Glutamatergic neuron (in vitro differentiated cells): ENCODE measurements at places on chromosomes 7 and 10. TPM values are rescaled to one million over a fixed set of nuclear protein-coding genes. Genes with fewer than 3 reads are reported as not detected.

DNA sequence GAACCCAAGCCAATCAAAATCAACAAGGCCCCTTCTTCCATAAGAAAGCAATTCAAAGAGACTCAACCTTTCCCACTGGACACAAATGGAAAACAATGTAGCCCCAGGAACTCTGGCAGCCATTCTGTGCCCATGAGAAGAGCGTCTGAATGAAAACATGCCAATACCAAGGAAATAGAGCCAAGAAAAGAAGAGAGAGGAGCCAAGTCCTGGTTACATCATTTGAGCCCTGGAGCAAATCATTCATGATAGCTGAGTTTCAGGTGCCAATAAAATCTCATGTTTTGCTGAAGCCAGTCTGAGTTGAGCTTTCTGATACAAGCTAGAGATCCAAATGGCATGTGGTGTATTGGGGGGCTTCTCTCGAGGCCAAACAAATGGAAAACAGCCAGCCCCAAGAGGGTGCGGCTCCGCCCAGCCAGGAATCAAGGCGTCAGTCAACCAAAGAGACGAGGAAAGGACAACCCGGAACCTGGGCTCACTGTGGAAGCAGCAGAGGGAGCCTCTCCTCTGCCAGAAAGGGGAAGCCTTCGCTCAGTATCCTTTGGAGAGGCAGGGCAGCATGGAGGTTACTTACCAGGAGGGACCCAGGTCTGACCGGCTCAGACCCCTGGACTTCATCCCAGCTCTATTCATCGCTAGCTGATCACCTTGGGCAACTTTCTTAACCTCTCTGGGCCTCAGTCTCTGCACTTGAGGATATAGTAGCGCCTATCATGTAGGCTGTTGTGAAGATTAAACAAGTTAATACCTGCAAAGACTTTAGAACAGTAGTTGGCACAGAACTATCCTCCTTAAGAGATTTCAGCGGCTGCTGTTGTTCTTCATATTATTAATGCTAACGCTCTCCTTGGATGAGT lies 61.8 kb downstream of the OAT start:
- peaks cover 4% of the 10 kb centered on the region for H3K36me3 ChIP-seq
- no peak for DNase-seq
- H3K4me3 ChIP-seq: no peak overlapping the region
- no peaks in the 10 kb centered on the region for H3K27me3 ChIP-seq
- H3K4me1 ChIP-seq: peaks cover 26% of the 10 kb centered on the region

- DNase-seq: no peak
- H3K27ac ChIP-seq: no peak overlapping the region
- no peaks in the 10 kb centered on the region for H3K27me3 ChIP-seq
- no peaks in the 10 kb centered on the region for H3K36me3 ChIP-seq
- no peaks in the 10 kb centered on the region for H3K4me1 ChIP-seq
These were observed 174.5 kb downstream of the AHR start for GRCh38 chr7:17472939-17473338.

GRCh38 chr10:26781797-26782196 lies 79.0 kb downstream of the ABI1 start:
- H3K4me3 ChIP-seq: no peak overlapping the region
- peaks cover 6% of the 10 kb centered on the region for H3K36me3 ChIP-seq
- peak overlapping the region; percentile 52 for H3K27ac ChIP-seq
- H3K4me1 ChIP-seq: peaks cover 19% of the 10 kb centered on the region

The TMEM248 gene
- 62.6 TPM for total RNA-seq

The IL15RA gene
- total RNA-seq: not detected

DNA sequence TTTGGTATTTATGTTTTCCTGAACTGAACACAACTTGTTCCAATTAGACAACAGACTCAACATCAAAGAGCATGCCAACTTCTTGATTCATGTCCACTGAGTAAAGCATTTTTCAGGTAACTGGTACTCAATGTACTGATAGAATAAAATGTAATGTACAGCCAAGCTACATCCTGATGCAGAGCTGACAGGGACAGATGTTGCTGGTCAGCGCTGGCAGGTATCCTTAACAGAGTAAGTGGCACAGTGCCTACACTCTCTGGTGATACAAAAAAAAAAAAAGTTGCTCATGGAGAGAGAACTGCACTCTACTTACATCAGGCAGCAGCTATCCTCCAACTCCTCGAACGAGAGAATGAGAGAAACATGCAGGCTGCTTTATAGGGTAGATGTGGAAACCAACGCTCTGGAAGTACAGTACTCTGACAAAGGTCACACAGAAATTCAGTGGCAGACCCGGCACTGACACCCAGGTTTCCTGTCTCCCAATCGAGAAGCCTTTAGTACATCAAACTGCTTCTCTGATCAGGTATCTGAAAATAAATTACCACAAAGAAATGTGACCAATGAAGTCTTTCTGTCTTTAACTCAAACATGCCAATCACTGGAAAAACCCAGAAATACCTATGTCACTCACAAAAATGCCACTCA lies 4.6 kb downstream of the ITGB1 start:
- DNase-seq: no peak
- H3K4me1 ChIP-seq: peaks cover 62% of the 10 kb centered on the region
- no peaks in the 10 kb centered on the region for H3K36me3 ChIP-seq
- peaks cover 3% of the 10 kb centered on the region for H3K27me3 ChIP-seq

GRCh38 chr10:178208-178607 lies 43.0 kb downstream of the ZMYND11 start:
- no peaks in the 10 kb centered on the region for H3K27me3 ChIP-seq
- no peak overlapping the region for H3K27ac ChIP-seq
- H3K4me1 ChIP-seq: no peaks in the 10 kb centered on the region
- H3K4me3 ChIP-seq: no peak overlapping the region

GRCh38 chr10:64306729-64307327 lies 785.6 kb downstream of the REEP3 start:
- DNase-seq: no peak
- peaks cover 2% of the 10 kb centered on the region for H3K4me1 ChIP-seq
- no peaks in the 10 kb centered on the region for H3K27me3 ChIP-seq
- no peaks in the 10 kb centered on the region for H3K36me3 ChIP-seq
- H3K4me3 ChIP-seq: no peak overlapping the region

- H3K4me1 ChIP-seq: peaks cover 2% of the 10 kb centered on the region
- no peak overlapping the region for H3K27ac ChIP-seq
- peaks cover 2% of the 10 kb centered on the region for H3K36me3 ChIP-seq
- H3K4me3 ChIP-seq: no peak overlapping the region
These were observed 164.8 kb downstream of the DNAJB6 start for GRCh38 chr7:157501581-157501980.

The NODAL gene
- not detected for total RNA-seq
